ENCODE measurements at places on chromosomes 3 and 15.
A peak's percentile ranks its signal among the peaks of the same experiment; 100 is the strongest.

DNA sequence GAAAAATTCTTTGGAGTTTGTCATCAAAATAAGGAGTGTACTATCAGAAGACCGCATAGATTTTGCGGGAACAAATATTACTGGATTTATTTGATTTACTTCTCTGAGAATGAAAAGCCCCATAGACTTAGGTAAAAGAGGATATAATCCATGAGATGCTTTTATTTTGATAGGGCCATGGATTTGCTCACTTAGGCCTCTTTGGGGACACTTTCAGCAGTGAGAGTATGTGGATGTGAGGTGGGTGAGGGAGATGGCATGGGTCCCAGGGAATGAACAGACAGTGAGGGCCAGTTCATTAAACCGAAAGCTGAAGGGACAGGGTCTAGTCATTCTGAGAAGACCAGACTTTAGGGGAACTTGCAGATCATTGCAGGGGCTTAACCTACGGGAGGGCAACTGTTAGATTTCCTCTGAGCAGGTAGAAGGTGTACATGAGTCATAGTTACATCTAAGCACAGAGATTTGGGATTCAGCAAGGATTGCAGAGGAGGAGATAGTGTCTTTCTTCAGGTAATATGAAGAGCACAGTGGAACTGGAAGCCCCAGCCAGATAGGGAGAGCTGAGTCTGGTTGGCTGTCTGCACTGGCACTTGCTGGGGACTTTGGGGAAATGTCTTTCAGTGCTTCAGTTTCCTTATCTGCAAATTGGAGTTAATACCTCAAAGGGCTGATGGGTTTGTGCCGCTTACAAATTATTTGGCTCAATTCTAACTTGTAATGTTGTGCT, 30.8 kb downstream of the SH3GL3 start:
- no peak for DNase-seq

- no peak for DNase-seq
These were observed 51.7 kb upstream of the CHD2 start for GRCh38 chr15:92848464-92848851.

GRCh38 chr3:29644261-29644660, 363.4 kb downstream of the RBMS3 start:
- DNase-seq: no peak

GRCh38 chr3:10224794-10225665, 23.2 kb upstream of the TATDN2 start:
- DNase-seq: peak; percentile 49

- no peak for DNase-seq
These were observed 15.5 kb downstream of the TNFAIP8L3 start for GRCh38 chr15:51079226-51079625.

GRCh38 chr15:47652844-47653243, 64.5 kb upstream of the SEMA6D start:
- DNase-seq: no peak

DNA sequence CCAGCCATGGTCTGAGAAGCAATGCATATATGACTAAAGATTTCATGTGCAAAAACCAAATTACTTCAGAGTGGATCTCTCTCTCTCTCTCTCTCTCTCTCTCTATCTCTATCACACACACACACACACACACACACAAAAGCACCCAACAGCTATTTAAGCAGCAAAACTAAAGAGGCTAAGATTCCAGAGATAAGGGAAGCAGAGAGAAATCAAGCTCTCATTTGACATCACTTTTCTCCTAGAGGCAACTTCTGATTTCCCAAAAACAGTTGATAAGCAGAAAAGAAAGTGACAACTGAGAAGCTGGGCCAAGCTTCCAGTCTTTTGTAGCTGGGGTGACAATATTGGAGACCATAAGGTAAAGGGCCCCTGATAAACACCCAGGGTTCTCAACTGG, 526.0 kb upstream of the NR2F2 start:
- no peak for DNase-seq

DNA sequence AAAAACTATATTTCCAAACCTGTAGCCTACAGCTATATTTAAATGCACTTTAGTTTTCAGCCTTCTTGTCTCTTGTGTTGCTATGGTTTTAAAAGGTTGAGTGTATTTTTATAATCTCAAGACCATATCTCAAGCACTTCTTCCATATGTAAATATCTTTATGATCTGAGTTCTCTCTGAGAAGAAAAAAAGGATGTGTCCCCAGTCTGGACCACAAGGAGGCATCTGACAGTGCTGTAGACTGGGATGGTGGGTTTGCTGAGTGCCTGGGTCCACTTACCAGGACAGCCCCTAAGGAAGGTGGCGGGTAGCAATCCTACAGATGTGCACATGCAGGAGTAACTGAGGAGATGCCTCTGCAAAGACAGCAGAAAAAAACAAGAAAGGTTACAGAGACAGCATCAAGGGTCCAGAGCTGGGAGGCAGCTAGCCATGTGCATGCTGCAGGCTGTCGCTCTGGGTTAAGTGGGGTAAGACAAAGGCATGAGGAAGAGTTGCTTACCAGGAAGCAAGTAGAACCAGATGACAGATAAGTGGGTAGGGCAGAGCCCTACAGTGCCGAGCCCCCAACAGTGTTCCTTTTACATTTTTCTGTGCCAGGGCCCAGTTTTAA, 70.6 kb upstream of the SNRK start:
- DNase-seq: no peak

DNA sequence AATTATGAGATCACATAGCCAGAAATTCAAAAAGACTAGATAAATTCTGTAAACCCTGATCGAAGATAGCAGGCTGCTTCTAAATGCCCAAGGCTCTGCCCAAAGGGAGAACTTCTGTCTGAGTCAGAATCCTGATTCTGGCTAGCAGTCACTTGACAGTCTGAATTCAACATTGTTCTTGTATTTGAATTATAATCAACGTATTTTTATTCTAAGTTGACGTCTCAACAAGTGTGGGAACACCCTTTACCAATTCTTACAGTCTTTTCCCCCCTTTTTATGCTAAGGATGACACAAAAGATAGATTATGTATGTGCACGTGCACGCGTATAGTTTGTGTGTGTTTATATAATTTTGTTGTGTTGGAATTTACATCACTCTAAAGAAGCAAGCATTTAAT, 552.8 kb downstream of the NAALADL2 start:
- DNase-seq: no peak
